ENCODE measurements at places on chromosomes 13 and 19. TPM values are rescaled to one million over a fixed set of nuclear protein-coding genes. Genes with fewer than 3 reads are reported as not detected.

DNA sequence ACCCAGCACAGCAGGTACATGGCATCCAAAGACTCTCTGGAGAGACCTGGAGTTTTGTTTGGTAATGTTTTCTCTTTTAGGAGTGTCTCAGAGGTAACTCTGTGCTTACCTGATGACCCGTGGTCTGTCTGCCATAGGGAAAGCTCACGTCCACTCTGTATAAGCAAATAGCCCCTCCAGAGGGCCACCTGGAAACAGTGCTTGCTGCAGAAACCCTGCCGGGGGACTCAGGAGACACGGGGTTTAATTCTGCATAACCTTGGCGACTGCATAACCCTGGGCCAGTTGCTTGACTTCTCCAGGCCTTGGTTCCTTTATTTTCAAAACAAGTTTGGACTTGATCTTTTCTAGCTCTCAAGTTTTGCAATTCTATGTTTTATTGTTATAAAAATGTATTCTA, 187.2 kb upstream of the SOX1 start:
- no peak for DNase-seq

- no peak for DNase-seq
Measured at GRCh38 chr19:5953680-5954213, 24.2 kb downstream of the RANBP3 start.

- DNase-seq, result peak; percentile 84
Measured at GRCh38 chr19:16771618-16772017, 52.0 kb downstream of the NWD1 start.

DNA sequence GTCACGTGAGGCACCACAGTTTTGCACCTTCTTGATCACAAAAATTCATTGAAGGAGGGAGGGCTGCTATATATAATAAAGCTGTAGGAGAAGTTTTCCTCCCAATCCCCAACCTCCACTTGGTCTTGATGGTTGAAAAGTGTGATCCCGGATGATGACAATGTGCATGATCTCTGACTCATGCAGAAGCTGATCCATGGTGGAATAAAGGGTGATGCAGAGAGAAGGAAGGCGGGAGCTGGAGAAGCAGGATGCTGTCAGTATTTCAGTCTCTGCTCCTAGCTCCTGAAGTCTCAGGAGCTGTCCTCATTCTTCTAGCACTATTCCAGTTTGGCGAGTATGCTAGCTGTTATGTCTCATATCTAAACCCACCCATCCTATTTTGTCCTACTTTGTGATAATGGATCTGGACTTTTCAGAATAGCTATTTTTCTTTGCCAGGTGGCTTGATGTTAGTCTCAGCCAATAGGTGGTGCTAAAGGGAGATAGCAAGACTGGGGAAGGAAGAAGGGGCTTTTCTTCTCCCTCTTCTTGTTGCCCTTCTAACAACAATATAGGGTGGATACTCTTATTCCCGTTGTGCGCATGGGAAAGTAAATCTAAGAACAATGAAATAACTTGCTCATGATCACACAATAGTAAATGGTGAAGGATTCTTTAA, 65.6 kb upstream of the HTR2A start:
- no peak for DNase-seq

GRCh38 chr19:46731584-46731983, 14.3 kb upstream of the FKRP start:
- no peak for DNase-seq

MIR17HG gene
- 1.2 TPM for polyA plus RNA-seq

AP1M1 gene
- 56.0 TPM for polyA plus RNA-seq

ZNF835 gene
- polyA plus RNA-seq, result 1.7 TPM

NLRP7 gene
- not detected for polyA plus RNA-seq

DPP9 gene
- 14.0 TPM for polyA plus RNA-seq

NLRP4 gene
- not detected for polyA plus RNA-seq

SPIB gene
- polyA plus RNA-seq, result not detected

TNFSF9 gene
- polyA plus RNA-seq, result 0.62 TPM
